ENCODE measurements at places on chromosomes 3 and 15.

DNA sequence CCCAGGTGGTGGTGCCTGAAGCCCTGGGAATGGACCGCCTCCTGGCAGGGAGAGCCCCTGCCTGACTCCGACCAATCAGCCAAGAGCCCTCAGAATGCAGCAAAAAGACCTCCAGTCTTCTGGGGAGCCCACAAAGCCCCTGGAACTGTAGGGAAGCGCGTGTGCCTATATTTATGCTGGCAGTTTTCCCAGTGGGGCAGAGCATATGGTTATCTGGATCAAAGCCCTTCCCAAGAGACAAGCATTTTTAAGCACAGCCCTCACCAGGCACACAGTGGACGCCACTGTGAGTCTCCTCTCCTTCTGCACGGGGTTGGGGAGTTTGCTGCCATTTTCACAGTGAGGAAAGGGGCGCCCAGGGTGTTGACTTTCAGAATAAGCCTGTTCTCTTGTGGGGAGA lies 80.9 kb upstream of the RPL32 start:
- DNase-seq = no peak

DNA sequence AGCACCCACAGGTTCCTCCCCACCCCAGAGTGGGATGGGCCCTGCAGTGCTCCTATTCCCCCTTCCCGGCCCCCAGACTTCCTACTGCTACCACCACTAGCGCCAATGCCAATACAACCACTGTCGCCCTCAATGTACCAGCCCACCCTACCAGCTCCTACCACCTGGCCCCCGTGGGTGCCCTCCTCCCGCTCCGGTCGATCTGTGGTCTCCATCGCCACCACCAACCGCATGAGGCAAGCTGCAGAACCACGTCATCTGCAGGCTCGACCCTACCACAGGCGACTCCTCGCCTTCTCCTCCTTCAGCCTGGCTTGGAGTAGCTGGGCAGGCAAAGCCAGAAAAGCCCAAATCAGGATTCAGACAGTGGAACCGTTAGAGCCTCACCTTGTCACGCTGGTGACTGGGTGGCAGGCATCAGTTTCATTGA lies 179.3 kb downstream of the POTEB3 start:
- DNase-seq = no peak

DNA sequence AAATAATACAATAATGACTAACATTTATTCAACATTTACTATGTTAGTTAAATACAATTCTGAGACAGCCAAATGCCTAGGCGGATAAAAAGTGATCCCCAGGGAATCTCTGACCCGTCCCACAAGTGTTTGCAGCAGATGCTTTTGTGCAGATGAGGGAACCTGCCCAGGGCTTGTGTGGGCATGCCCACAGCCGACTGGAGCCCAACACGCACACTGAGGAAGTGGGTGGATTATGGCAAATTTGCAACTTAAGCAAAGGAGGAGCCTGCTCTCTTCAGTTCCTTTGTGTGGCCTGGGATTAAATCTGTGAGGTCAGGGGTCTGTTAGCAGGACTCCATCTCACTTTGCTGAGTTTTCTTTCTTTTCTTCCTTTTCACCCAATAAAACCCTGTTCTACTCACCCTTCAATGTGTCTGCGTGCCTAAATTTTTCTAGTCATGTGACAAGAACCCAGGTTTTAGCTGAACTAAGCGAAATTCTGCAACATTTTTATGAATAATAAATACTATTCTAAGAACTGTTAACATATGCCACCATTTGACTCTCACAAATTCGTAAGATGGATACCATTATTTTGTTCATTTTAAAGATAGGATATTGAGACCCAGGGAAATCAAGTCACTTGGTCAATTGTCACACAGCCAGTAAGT lies 13.9 kb upstream of the RTP1 start:
- no peak for DNase-seq

DNA sequence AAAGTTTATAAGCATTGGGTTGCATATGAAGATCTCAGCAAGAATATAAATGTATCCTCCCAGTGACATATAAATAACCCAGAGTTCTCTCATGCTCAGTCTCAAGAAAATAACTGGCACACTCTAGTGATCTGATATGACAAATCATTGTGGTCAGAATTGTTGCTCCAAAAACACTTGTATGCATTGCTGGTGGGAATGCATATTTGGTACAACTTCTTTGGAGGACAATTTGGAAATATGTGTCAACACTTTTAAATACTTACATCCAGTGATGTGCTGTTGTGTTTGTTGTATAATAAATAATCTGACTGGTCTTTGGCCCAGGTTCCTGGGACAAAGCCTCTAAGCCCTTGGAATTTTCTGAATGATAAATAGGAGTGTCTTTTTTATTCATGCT lies 66.7 kb upstream of the STT3B start:
- DNase-seq = no peak

DNA sequence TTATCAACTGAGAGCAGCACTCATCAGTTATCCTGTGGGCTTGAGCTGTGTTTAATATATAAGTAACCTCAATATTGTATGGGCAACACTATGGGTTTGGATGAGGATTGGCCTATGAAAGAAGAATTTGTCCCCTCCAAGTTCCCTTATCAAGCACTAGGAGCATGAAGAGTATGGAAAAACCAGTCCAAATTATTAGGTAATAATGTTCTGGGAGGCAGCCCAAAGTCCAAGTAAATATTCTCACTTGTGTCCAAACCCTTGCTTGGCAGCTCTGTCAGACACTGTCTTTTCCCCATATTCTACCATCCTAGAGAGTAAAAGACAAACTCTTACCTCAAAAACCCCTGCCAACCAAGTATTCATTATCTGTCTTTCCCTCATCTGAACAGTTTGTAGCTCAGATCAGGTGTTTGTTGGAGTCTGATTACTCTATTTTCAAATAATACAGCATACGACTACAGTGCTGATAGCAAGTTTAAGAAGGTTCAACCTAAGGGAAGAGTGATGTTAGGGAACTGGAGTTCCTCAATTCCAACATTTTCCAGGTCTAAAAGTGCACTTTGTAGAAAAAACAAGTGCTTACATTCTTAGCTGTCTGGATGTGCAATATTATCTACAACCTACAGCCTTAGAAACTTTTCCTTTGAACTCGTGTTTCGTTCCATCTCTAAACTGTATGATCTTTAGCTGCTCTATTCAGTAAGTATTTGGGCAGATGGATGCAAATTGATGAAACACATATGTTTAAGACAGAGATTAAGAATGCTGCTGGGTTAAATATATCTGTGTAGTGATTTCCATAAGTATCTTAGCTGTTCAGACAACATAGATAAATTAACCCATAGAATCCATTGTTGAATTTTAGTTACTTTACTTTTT lies 89.7 kb upstream of the PHLDB2 start:
- DNase-seq = no peak

DNA sequence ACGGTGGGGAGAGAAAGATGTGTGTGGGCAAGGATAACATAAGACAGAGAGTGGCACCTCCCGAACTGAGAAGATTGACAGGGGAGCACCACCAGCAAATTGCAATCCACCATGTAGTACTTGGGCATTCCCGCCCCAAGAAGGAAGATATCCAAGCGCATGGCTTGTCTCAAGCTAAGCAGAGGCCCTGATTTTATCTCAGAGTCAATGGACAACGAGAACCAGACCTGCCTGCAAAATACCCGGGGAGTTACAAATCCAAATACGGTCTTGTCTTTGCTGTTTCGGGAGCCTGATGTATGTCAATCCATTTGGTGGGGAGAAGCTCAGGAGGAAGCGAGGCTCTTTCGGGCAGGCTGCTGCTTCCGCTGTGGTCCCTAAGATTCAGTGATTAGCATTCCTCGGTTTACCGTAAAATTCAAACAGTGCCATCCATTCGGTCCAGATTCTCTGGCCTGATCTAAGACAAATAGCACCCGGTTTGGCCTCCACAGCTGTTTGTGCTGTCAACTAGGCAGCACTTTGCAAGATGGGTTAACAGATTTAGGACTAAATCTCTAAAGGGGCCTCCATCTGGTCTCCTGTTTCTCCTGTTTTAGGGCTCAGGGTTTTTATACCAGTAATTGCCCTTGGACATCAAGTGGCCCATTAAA lies 97.7 kb upstream of the WNT5A start:
- DNase-seq = no peak

- DNase-seq = no peak
These were observed 30.6 kb downstream of the CRTAP start for GRCh38 chr3:33144433-33144832.

DNA sequence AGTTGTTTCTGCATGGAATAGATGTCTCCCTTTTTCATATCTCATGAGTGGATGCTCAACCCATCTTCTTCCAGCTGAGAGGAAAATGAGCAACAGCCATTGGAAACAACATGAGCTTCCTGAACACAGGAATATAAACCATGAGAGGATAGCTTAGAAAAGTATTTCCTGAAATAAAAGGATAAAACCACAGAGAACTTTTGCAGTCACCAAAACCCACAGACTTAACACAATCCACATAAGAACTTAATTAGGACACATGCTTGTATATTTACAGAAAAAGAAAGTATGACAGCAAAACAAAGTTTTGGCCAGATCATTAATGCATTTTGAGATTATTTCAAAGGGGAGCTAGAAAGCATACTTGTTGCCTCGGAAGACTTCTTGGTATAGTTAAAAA lies 180.5 kb upstream of the RASGRP1 start:
- DNase-seq = peak; percentile 86

Measured in BJ (cell line).